Kidney epithelial cell (primary cell): ENCODE measurements at places on chromosomes 3 and 15. TPM values are rescaled to one million over a fixed set of nuclear protein-coding genes. Genes with fewer than 3 reads are reported as not detected.
A peak's percentile ranks its signal among the peaks of the same experiment; 100 is the strongest.

DNA sequence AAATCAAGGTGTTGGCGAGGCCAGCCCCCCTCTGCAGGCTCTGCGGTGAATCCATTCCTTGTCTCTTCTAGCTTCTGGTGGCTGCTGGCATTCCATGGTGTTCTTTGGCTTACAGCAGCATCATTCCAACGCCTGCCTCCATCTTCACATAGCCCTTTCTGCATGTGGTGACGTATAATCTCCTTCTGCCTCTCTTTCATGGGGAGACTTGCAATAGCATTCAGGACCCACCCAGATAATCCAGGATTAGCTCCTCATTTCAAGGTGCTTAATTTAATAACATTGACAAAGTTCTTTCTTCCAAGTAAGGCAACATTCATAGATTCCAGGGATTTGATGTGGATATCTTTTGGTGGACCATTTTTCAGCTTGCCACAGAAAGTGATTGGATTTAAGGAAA is 35.8 kb downstream of the ISG20 start:
- no peak for DNase-seq

GRCh38 chr15:59656897-59657634 is at the start of gene GTF2A2:
GTF2A2 (minus strand) TSS chr15:59657515; CDS start chr15:59652277, 5,238 bp downstream.
- DNase-seq, result peak; percentile 73

GRCh38 chr3:167716920-167717319 is 17.8 kb downstream of the PDCD10 start:
- no peak for DNase-seq

DNA sequence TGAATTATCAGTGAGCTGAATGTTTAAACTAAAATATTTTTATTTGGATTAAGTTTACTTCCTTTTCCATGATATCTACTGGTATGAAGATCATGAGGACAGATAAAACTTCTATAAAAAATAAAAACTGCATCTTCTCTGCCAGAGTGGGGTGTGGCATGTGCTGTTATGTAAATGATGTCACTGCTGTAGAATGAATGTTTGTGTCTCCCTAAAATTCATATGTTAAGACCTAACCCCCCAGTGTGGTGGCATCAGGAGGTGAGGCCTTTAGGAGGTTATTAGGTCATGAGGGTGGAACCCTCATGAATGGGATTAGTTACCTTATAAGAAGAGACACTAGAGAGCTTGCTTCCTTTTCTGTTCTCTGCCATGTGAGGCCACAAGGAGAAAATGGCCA is 178.7 kb upstream of the DPH6 start:
- no peak for DNase-seq

- no peak for DNase-seq
Measured at GRCh38 chr15:77684341-77685081, 51.8 kb upstream of the LINGO1 start.

DNA sequence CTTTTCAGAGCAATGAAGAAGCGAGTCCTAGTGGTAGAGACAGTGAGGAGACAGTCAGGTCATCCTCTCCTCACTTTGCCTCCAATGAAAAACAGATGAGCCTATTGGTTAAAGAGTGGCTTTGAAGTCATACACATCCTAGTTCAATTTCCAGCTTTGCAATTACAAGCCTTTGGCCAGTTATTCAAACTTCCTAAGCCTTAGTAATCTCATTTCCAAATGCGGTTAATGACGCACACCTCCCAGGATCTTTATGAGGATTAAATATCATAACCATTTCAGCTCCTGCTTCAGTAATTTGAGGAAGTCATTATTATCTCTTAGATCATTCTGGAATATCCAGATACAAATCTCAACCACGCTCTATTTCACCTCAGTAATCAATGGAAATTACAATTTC is 10.0 kb upstream of the ST6GAL1 start:
- DNase-seq, result no peak

GRCh38 chr3:111781561-111782446 is 77.3 kb upstream of the PHLDB2 start:
- DNase-seq, result no peak

DNA sequence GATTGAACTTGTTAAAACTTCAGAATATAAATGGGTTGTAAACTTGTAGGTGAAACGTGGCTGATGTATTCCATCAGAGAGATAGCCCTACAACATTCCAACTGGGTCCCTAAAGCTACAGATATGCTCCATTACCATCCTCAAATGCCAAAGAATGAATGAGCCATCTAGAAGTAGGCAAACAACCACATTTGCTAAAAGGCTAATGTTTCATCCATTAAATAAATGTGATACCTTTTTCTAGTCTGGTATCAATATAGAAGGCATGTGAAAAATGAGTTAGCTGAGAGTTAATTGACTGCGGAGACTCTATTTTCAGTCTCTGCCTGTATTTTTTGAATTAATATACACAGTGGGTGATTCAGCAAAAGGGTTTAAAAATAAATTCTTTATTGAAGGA is 203.8 kb downstream of the RBMS3 start:
- no peak for DNase-seq

DNA sequence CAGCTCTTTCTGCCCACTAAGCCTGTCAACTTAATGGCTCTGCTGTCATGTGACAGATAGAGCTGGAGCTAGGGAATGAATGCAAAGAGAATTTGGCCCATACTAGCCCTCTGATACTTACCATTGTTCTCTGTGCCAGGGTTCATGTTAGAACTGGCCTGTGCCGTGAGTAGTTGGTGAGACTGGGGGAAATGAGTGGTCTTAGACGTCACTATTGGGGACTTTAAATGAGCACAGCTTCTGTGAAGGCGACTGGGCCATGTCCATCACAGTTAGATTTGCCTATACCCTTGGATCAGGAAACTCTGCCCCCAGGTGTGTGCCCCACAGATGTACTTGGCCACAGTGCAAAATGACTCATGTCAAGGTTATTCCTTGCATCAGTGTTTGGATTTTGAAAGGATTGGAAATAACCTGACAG is 124.9 kb downstream of the PTPRG start:
- DNase-seq, result no peak

GRCh38 chr15:50051811-50052419 is 67.1 kb downstream of the ATP8B4 start:
- peak; percentile 10 for DNase-seq

- no peak for DNase-seq
Measured at GRCh38 chr15:62957130-62957529, 85.4 kb upstream of the TPM1 start.

GRCh38 chr15:64333516-64333915 is 22.5 kb downstream of the CSNK1G1 start:
- no peak for DNase-seq

DNA sequence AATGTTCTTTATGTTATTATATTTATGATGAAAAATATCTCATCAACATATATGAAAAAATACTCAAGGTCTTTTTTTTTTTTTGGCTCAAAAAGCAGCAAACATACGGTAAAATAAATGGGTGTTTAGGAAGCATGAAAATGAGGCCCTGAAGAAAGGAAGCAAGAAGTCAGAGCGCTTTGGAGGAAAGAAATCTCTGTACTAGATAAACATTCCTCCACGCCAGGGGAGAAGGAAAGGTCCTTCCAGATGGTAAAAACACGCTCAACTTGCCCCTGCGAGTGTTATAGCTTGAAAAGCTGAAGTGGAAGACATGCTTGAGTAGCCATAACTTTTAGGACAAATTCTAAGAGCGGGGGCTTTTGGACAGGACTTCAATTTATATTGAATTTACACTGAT is 52.9 kb downstream of the FEM1B start:
- no peak for DNase-seq

- DNase-seq, result no peak
Measured at GRCh38 chr15:31452595-31453557, 126.2 kb downstream of the KLF13 start.

DNA sequence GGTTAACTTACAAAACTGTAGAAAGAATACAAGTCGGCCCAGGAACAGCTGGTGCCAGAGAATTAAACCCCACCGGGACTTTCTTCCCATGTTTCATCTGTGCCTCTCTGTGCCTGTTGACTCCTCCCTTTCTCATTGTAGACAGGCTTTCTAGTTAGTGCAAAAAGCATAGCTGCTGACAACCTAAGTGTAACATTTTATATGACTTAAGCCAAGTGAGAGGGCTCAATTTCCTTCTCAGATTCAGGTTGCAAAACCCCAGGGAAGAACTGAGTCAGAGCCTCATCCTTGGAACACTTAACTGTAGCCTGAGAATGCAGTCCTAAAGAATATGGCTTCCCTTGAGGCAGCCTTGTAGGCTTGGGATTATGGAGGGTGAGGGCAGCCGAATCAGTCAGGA is 302.5 kb upstream of the AZI2 start:
- no peak for DNase-seq

Gene SEMA3F
- 79.8 and 85.4 TPM in 2 replicates for total RNA-seq

Gene ACAN
- total RNA-seq, result 0.08 and 0.27 TPM in 2 replicates

Gene KIF7
- total RNA-seq, result 5.4 and 7.4 TPM in 2 replicates

Gene TRIP4
- total RNA-seq, result 12.3 and 15.0 TPM in 2 replicates

Gene ASB14
- not detected in 2 replicates for total RNA-seq

Gene EIF4G1
- 381 and 386 TPM in 2 replicates for total RNA-seq

Gene ACVR2B
- 16.1 and 18.7 TPM in 2 replicates for total RNA-seq

Gene ARPIN
- 10.5 and 11.2 TPM in 2 replicates for total RNA-seq

Gene SCAANT1
- not detected in 2 replicates for total RNA-seq

Gene ACKR4
- not detected in 2 replicates for total RNA-seq

Gene MITF
- 5.8 and 6.6 TPM in 2 replicates for total RNA-seq
